ENCODE measurements at places on chromosomes 7 and 10.

DNA sequence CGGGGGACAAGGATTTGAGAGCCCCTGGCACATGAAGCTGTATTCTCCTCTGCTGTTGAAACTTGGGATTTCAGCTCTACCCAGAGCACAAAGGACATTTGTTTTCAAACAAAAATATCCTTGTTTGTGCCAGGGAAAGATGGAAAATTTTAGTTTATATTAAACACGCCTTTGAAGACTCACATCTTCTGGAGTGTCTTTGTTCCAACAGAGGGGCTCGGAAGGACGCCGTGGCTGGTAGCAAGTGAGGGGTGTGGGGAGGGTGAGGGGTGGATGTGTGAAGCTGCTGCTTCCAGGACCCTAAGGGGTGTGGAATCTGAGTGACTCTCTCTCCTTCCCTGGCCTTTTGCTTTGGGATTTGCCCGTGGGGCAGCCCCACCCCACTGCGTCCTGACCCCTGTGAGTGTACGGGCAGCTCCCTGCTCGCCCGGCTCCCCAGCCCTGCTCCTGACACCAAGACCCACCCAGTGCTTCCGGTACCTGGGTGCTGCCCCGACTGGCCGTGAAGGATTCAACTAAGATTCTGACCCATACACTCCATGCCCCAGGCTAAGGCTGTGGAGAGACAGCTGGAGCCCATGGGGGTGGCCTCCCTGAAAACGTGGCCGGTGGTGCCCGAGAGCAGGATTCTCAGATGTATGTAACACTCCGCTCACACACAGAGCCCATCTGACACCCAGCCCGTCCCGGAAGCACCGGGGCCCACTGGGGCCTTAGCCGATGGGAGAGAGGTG lies 59.6 kb downstream of the ZRANB1 start:
- no peak for DNase-seq

DNA sequence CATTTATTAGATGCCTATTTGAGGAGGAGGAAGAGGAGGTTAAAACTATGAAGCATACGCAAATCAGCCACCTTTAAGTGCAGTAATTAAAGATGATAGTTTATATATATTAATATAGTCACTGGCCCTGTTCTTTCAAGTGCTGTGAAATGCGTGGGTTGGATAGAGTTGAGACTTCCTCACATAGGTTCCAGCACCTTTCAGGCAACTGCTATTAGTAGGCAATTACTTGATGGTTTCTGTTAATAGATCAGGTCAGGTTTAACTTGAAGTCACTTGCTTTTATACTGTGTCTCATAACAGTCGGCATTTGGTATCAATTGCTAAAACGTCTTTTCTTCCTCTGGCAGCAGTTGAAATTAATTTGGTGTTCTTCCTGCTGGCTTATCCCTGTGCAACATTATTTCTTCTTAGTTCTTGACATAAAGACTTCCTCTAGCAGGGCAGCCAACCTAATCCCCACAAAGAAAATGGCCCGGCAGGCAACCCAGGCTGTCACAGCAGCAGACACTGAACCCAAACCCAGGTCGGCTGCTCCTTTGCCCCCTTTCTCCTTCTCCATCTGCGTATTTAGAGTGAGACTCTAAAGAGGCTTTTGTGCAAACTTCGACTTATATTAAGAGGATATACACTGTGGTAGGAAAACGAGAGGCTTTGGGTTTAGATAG lies 35.3 kb upstream of the BET1 start:
- no peak for DNase-seq

DNA sequence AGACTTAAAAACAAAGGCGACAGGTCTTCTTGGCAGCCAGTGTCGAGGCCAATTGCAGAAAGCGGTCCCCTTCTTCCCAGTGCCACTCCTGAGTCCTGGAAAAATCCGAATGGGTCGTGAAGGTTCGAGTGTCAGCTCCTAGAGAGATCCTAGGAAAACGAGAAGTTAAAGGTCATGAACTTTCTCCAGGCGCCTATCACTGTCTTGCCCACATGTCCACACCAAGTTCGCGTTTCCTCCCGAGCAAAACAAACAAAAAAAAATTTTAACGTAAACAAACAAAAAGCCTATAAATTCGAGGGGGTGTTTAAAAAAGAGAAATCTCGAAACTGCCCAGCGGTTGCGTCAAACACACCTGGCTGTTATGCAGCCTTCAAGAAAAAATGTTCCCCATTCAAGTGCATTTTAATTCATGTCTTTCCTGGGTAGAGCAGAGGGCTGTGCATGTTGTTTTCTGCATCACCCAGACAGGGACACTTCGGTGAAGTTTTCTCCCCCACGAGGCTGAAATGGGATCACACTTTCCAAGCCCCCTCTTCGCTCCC lies 1.5 kb downstream of the ARHGAP21 start:
- DNase-seq = no peak

GRCh38 chr7:87218796-87219544 lies 562 bp downstream of the TMEM243 start:
- DNase-seq = no peak

DNA sequence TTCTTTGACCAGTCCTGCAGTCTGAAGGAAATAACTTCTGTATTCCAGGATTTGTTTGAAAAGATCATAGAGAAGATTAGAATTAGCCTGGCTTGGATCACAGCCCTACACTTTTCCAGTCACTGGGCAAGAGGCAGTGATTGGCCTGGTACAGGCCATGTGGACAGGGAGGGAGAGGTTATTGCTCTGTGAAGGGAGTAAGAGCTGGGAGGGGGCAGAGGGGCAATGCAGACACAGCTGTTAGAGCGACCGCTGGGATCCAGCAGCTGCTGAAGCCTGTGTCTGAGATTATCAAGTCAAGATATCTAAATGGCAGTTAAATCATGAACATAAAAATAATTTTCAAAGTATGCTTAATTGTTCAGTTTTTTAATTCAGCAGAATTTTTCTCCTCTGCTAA lies 257.3 kb downstream of the SDK1 start:
- DNase-seq = peak; percentile 14

- no peak for DNase-seq
Measured at GRCh38 chr10:15280462-15280861, 90.6 kb downstream of the FAM171A1 start.

DNA sequence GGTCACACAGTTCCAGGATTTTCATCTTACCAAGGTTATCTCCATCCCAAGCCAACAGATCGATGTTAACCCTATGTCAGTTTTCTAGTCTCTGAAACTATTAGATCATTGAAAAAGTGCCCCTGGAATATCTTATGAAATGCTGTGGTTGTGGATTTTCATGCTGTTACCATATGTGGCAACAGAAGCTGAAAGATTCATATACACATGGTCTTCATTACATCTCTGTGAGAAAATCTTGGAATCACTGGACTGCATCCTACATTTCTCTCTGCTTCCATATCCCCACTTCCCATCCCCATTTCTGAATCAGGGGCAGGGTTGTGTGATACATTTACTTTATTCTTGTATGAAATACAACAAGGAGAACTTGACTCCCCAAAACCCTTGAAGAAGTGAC lies 146.1 kb downstream of the SLC16A9 start:
- DNase-seq = no peak

- no peak for DNase-seq
Measured at GRCh38 chr7:29657856-29658255, 94.2 kb downstream of the PRR15 start.

DNA sequence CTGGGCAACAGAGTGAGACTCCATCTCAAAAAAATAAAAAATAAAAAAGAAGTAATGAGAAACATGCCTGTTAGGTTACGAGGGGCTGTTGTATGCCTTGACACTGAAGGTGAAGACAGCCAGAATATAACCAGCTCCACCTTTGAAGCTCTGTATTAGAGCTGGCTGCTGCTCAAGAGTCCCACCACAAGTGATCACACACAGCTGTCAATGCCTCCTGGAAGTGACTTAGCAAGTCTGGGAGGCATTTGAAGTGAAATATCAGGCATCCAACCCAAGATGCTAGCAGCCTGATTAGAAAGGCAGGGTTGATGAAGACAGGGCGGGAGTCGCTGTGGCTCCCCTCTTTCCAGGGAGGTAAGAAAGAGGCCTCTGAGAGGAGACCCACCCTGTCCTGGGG lies 34.1 kb upstream of the INPP5F start:
- DNase-seq = no peak

DNA sequence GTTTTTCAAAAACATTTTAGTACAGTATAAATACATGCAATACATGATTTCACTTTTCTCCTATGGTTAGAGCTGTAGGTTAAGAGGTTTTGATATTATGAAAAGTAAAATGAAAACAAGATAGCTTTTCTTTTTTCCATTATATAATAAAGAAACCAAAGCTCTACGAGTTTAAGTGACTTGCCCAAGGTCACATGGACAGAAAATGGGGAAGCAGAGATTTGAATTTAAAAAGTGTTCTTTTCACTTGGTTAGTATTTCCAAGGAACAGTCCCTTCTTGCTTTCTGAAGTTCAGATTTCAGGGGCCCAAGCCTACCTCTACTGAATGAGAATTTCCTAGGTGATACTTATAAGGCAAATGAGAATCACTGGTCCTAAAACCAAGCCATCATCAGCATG lies 13.2 kb upstream of the MAP3K8 start:
- no peak for DNase-seq

DNA sequence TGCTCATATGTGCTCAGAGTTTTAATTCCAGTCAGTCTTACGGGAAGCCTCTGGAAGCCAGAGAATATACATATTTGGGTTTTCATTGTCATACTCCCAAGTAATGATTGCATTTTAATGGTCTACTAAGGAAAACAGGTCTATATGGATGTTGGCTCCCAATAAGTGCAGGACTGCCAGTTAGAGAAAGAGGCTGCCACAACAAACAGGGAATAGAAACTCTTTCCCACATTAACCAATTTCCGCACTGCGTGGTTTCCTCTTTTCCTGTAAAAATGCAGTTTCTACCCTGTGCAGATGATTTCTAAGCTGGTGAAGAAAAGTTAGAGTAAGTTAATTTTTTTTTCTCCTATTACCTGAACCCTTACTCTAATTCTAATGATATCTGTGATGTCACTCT lies 78.2 kb downstream of the CCSER2 start:
- DNase-seq = no peak

- no peak for DNase-seq
Measured at GRCh38 chr7:43621729-43622448, 39.0 kb downstream of the STK17A start.

- peak; percentile 78 for DNase-seq
Measured at GRCh38 chr7:148982654-148983199, 45.6 kb downstream of the PDIA4 start.

DNA sequence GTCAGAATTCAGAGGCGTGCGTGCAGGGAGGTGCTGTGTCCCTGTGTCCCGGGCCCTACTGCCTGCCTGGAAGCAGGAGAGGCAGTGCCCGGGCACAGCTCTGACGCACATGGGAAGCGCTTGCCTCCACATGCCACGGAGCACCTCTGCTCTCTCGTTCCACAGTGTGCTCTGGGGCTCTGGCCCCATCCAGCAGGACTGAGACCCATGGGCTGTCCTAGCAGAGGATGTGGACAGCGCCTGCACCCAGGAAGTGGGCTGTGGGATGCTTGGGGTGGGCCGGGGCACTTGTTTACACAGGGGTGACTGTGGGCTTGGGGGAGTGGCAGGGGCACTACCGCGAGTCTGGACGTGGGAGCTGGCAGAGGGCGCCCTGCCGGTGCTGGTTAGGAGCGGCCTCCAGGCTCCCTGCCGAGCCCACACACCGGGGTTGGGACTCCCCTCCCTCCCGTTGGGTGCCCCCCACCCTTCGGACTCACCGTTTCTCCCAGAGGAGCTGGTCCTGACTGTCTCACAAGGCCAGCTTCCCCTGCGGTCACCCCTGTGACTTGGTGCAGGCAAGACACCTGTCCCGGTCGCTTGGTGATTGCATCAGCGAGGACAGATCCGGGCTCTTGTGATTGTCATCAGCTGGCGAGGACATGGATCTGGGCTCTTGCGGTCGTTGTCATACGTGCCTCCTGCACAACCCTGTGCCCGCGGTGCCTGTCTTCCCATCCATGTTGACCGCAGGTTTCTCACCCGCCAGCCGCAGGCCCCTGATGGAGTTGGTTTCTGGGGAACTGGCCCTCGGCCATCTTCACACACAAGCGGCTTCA lies 83.1 kb downstream of the NKX6-2 start:
- no peak for DNase-seq
